ENCODE measurements at places on chromosomes 2 and 18.

GRCh38 chr2:147331790-147332419, 512.9 kb upstream of the ACVR2A start:
- no peak for ATAC-seq

DNA sequence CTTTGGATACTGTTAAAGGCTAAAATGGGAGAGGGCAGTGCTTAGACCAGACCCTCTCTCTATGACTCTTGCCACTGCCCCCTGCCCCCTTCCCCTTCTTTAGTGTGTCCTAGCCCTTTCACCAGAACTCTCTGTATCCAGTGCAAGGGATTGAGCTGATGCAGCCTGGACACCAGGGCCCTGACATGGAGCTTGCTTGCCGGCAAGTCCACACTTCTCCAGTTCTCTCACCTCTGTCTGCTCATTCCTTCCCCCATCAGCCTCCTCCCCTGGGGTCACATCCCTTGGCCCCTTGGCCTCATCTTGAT, 1.5 kb upstream of the WNT6 start:
- ATAC-seq, result no peak

DNA sequence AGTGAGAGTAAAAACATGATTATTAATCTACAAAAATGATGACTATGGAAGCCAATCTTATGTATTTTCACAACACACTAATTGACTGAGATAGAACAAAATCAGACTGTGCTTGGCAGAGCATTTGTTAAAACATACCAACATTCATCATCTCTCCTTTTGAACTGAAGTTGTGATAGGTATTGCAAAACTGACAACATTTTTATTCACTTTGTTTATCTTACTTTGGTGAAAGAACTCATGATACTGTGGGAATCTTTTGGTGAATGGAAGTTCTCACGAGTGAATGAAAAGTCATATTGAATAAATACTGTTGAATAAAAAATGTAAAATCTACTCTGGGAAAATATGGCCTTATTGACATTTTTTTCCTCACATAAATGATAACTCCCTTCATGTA, 1430.2 kb upstream of the PIK3C3 start:
- ATAC-seq, result no peak

DNA sequence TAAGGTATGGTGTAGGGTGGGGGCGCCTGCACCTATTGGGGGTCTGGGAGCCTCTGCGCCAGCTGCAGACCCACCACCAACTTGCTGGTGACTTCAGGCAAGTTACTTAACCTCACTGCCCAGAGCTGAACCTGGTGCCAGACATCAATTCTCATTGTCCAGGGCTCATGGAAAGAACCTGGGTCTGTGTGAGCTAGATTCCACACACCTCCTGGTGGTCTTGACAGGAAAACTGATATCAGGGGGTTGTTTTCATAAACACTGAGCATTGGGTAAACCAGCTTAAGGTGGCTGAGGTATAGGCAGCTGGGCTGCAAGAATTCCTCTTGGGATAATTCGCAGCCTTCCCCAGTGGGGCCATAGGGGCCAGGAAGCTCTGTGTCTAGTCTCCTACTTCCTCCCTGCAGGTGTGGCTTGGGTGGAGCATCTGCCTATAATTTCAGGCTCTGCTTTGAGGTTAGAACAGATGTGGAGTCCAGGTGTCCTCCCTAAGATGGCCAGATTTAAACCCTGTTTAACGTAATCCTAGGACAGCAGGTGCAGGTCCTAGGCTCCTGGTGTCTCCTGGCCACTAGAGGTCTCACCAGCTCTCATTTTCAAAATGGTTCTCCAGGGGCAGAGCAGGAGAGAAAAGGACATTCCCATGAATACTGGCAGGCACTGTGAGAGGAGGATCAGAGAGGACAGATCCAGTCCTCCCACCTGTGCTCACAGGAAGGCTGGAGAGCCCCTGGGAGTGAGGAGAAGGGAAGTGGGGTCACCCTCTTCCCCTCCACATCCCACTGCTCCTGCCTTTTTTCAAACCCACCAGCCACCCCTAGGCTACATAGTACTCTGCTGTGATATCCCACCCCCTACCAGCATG, 100.4 kb upstream of the SMAD2 start:
- no peak for ATAC-seq

GRCh38 chr2:16747257-16747656, 81.6 kb upstream of the CYRIA start:
- no peak for ATAC-seq

- ATAC-seq, result no peak
Measured at GRCh38 chr18:67926929-67927864, 410.7 kb upstream of the DSEL start.

DNA sequence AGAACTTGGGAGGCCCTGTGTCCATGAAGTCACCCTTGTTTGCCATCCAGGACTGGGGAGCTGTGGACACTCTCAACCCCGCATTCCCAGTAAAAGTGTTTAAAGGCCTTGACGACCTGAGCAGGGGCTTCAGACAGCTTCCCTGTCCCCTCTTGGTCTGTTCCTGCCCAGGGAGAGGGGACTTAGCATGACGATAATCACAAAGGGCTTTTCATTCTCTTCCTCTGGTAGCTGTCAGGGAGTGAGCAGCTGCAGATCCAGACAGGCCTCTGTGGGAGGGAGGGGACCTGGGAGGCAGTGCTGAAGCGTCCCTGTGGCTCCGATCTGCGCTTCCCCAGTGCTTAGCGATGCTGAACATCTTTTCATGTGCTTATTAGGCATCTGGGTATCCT, 77.8 kb upstream of the HS6ST1 start:
- ATAC-seq, result no peak

- ATAC-seq, result no peak
Measured at GRCh38 chr18:45728336-45729010, 4.5 kb downstream of the SLC14A1 start.

DNA sequence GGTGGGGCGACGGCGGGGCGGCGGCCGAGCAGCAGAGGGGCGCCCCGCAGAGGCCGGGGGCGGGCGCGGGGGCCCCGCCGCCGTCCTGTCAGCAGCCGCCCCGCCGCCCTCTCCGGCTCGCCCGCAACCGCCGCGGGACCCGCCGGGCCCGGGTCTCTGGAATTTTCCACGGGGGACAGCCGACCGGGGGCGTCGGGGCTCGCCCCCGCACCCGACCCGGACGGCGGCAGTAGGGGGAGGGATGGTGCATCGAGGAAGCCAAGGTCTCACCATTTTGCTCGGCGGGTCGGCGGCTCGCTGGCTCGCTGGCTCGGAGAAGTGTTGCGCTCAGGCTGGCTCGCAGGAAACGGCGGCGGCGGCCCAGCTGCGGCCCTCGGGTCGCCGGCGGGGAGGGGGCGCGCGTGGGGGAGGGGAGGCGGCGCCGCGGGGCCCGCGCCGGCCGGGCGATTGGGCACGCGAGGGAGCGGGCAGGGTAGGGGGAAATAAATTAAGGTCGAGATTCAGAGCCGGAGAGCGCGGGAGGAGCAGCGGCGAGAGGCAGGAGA, 405 bp downstream of the PPP3R1 start:
- ATAC-seq, result peak; percentile 2
